HAP-1 (cell line): ENCODE measurements at places on chromosomes 1 and 21.

- DNase-seq, result no peak
These were observed 360.3 kb downstream of the TGFB2 start for GRCh38 chr1:218705391-218705790.

GRCh38 chr1:72278461-72278860, 3.9 kb downstream of the NEGR1 start:
- no peak for DNase-seq

GRCh38 chr1:8371372-8371991, 53.6 kb downstream of the SLC45A1 start:
- no peak for DNase-seq

- DNase-seq, result no peak
These were observed 6.0 kb upstream of the STMN1 start for GRCh38 chr1:25912076-25912831.

- DNase-seq, result no peak
These were observed 15.5 kb downstream of the PI4KB start for GRCh38 chr1:151311589-151312331.

GRCh38 chr1:245807954-245808719, 653.4 kb downstream of the KIF26B start:
- no peak for DNase-seq
